Choroid plexus epithelial cell (primary cell): ENCODE measurements at places on chromosomes 3 and 15.

GRCh38 chr15:43410572-43411214 lies 39.8 kb downstream of the TUBGCP4 start:
- peak; percentile 66 for DNase-seq

GRCh38 chr3:150509780-150510179 lies 36.5 kb downstream of the SERP1 start:
- no peak for DNase-seq

DNA sequence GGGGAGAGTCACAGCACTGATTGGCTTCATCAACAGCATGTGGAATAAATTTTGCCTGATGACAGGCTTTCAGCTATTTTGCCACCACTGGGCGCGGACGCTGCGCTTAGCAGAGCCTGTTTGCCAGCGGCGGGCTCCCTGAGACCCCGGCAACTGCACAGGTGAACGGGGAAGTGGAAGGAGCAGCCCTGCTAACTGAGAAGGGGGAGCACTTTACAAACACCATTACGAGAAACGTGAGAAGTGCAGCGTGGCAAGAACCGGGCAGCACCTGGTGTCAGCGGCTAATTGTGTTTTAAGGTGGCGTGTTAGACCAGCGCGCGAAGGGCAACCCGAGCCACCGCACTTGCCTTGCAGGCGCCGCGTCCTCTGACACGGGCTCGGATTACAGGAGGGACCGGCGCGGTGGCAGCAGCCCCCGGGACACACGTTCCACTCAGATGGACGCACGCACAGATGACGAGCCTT lies 307.8 kb upstream of the ARRDC4 start:
- DNase-seq: no peak

DNA sequence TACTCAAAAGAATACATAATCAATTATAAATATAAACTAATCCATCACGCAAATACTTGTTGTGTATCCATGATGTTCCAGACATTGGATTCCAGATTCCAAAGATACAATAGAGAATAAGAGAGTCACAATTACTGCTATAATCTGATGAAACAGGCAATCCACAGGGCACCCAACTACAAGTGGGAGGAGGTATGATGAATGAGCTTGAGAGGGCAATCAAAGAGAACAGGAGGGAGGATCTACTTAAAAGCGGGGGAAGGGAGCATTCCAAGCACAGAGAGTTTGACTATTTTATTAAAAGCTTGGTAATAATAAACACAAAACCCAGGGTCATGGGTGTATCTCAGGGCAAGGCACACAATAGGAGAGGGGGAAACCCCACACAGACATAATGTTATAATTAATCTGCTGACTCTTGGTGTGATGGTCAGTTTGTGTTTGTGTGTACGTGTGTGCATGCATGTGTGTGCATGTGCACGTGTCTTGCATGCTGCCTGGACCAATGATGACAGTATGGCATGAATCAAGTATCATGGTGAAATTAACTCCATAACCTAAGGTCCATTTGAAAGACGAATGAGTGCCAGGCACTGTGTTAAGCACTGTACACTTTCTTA lies 325.4 kb upstream of the WNT5A start:
- DNase-seq: no peak

DNA sequence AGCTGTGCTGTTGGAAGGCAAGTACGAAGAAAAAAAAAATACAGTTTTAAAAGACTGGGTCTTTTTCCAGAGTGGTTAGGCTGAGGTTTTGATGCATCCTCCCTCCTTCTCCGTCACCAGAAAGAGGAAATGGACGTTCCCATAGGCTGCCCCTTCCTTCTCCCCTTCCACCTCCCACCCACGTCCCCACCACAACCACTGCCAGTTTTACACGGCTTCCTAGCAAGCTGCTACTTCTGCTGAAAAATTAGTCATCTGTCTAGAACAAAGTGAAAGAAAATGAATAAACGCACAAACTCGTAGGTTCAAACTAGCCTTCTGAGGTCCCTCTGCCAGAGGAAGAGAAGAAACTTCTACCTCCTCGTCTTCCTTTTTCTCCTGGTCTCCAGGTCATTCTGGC lies 71.6 kb upstream of the RPL35A start:
- DNase-seq: no peak

- DNase-seq: peak; percentile 67
These were observed 324.9 kb upstream of the COL8A1 start for GRCh38 chr3:99313485-99313884.

- DNase-seq: peak; percentile 52
These were observed 176.4 kb upstream of the UBE2E1 start for GRCh38 chr3:23629181-23629894.

DNA sequence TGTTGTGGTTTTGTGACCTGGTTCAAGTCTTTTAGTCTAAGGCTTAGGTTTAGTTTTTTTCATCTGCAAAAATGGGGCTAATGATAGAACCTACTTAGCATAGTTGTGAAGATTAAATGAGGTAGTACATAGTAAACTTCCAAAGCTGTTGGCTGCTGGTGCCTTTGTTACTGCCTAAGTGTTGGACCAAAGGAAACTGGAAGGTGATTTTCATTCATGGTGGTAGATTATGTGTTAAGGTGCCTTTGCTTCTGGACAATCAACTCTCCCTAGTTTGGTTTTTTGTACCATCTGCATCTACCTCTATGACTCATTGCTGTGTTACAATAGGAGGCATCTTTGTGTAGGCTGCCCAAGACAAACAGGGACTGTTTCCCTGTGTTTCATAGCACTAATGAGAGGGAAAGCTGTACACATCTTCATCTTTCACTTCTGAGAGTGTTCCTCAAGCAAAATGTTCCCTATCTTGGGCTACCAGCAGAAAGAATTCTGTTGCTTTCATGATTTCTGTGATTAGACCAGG lies 3.2 kb downstream of the MAP2K1 start:
- DNase-seq: no peak

DNA sequence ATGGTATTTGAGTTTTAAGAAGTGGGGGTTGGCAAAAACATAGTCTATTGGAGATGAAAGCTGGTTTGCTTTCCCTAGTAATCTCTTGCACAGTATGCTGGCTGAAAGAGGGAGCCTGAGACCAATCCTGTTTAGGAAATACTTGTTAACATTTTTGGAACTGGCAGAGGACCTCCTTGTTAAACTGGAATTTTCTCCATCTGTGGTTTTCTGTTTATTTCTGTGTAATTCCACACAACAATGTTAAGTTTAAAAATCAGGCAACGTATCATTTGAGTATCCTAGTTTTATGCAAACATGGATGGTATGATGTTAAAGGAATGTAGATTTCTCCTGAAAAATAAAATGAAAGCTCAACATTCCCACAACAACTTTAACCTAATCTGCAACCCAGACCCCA lies 536.0 kb upstream of the TBL1XR1 start:
- DNase-seq: no peak

DNA sequence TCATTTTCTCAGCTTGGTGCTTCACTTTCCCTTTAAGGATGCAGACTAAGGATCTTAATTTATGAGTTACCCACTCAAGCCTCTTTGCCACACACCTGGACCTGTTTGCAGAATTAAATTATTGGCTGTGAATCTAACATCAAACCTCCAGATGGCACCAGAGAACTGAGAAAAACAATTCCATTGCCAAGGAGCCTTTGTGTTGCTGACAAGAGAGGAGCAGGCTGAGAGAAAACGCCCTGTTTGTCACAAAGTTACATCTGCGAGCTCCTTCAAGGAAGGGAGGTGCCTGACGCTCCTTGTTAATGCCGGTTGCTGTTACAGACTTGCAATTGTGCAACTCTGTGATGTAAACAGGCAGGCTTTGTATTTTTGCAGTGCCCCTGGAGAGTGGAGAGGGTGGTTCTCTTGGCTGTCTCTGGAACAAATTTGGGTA lies 36.3 kb upstream of the TMC3 start:
- peak; percentile 86 for DNase-seq

DNA sequence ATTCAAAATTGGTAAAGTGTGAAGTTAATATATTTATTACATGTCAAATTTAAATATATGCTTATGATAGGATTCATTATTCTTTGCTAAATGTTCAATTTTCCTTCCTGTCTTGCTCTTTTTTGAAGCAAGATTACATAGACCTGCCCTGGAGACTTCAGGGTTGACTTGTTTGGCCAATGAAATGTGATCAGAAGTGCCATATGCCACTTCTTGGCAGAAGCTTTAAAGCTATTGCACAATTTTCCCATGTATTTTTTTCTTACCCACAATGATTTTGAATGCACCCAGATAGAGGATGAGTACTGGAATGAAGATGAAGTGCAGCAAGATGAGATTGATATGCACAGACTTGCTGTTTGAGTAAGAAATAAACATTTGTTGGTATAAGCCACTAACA lies 406.3 kb upstream of the BCHE start:
- DNase-seq: no peak
